Cardiac ventricle fibroblast (primary cell): ENCODE measurements at places on chromosomes 7 and 10. TPM values are rescaled to one million over a fixed set of nuclear protein-coding genes. Genes with fewer than 3 reads are reported as not detected.

ACTR3C gene
- under 0.01 TPM in 1 of 2 replicates, not detected in the other for total RNA-seq

PDK4 gene
- total RNA-seq: 103 and 128 TPM in 2 replicates

EIF3B gene
- 129 and 133 TPM in 2 replicates for total RNA-seq

LRRC61 gene
- total RNA-seq: 0.49 and 1.6 TPM in 2 replicates

AMPH gene
- total RNA-seq: 6.3 and 9.0 TPM in 2 replicates

GIMAP8 gene
- total RNA-seq: 0.62 and 0.64 TPM in 2 replicates

HMX2 gene
- not detected in 2 replicates for total RNA-seq

RRP12 gene
- total RNA-seq: 13.1 and 23.2 TPM in 2 replicates

HTR7 gene
- 0.59 and 0.75 TPM in 2 replicates for total RNA-seq

PLEKHA8 gene
- total RNA-seq: 4.7 and 5.3 TPM in 2 replicates

MSMB gene
- total RNA-seq: not detected in 2 replicates

FERD3L gene
- total RNA-seq: not detected in 2 replicates

TFR2 gene
- 1.4 TPM in 1 of 2 replicates, not detected in the other for total RNA-seq

PRKCQ gene
- total RNA-seq: not detected in 2 replicates

PSD gene
- 19.5 and 19.7 TPM in 2 replicates for total RNA-seq

RGR gene
- not detected in 2 replicates for total RNA-seq

KEL gene
- total RNA-seq: 0.05 TPM in 1 of 2 replicates, not detected in the other

LRCH4 gene
- total RNA-seq: 21.3 and 44.0 TPM in 2 replicates

UTF1 gene
- total RNA-seq: not detected in 2 replicates

LEP gene
- total RNA-seq: not detected in 2 replicates

LMBR1 gene
- 30.1 and 31.8 TPM in 2 replicates for total RNA-seq

PROSER2 gene
- total RNA-seq: 2.1 TPM in 2 replicates

KIAA1549 gene
- 1.3 and 1.4 TPM in 2 replicates for total RNA-seq

ST8SIA6 gene
- not detected in 2 replicates for total RNA-seq

HOXA11 gene
- not detected in 2 replicates for total RNA-seq

ZNF800 gene
- 17.3 and 19.7 TPM in 2 replicates for total RNA-seq

AOAH gene
- total RNA-seq: not detected in 2 replicates

PPP1R9A gene
- under 0.01 and 0.06 TPM in 2 replicates for total RNA-seq

FAM180A gene
- total RNA-seq: 1.3 and 1.8 TPM in 2 replicates

KCNIP2 gene
- 0.20 and 0.94 TPM in 2 replicates for total RNA-seq

FANK1 gene
- total RNA-seq: 1.5 and 4.6 TPM in 2 replicates

ITGA8 gene
- total RNA-seq: 11.3 and 13.8 TPM in 2 replicates

GFRA1 gene
- total RNA-seq: 0.19 and 0.68 TPM in 2 replicates

ZNF804B gene
- not detected in 2 replicates for total RNA-seq

INPP5A gene
- total RNA-seq: 18.6 and 26.0 TPM in 2 replicates

COL13A1 gene
- 7.6 and 17.7 TPM in 2 replicates for total RNA-seq

VSTM2A gene
- not detected in 2 replicates for total RNA-seq

MYL10 gene
- total RNA-seq: not detected in 2 replicates

COL26A1 gene
- not detected in 2 replicates for total RNA-seq

GBX1 gene
- total RNA-seq: not detected in 2 replicates

TMEM120A gene
- total RNA-seq: 9.8 and 15.7 TPM in 2 replicates
